ENCODE measurements at places on chromosomes 4 and X. TPM values are rescaled to one million over a fixed set of nuclear protein-coding genes. Genes with fewer than 3 reads are reported as not detected.
A peak's percentile ranks its signal among the peaks of the same experiment; 100 is the strongest.

GRCh38 chr4:74018771-74019170, 19.7 kb downstream of the CXCL3 start:
- DNase-seq: no peak

RADX gene
- 4.3 TPM for total RNA-seq

- DNase-seq: no peak
Observed at GRCh38 chr4:164357957-164358356, 396.0 kb upstream of the SMIM31 start.

NDST4 gene
- total RNA-seq: not detected

DNA sequence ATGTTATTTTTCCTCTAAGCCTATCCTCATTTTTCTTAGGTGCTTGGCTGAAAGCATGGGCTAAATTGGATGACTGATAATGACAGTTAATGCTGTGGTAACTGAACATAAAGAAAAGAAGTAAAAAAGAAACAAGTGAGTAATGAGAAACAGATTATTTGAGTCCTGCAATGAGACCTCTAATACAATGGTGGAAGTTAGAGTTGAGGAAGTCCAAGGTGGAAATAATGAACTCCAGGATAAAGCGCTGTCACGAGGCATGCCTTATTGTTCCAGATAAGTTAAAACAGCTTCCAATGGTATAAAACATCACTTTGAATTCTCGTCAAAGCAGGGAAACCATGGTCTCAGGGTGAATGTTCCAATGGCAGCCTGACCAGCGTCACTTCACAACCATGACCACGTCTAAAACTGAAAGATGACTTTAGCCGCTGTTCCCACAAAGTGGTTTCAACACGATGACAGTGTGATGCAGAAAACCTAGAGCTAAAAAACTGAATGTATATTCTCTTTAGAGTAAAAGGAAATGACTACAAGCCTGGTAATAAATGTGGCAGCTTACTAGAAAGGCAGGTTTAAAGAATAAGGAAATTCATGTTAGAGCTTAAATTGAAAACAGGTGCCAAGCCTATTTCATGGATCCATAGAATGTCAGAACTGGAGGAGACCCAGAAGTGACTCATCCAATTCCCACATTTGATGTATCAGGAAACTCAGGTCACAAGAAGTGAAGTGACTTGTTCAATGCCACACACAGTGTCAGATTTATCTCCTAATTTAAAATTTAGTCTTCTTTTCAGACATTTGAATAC, 202.6 kb upstream of the GYPA start:
- no peak for DNase-seq

GABRG1 gene
- total RNA-seq: not detected

DNA sequence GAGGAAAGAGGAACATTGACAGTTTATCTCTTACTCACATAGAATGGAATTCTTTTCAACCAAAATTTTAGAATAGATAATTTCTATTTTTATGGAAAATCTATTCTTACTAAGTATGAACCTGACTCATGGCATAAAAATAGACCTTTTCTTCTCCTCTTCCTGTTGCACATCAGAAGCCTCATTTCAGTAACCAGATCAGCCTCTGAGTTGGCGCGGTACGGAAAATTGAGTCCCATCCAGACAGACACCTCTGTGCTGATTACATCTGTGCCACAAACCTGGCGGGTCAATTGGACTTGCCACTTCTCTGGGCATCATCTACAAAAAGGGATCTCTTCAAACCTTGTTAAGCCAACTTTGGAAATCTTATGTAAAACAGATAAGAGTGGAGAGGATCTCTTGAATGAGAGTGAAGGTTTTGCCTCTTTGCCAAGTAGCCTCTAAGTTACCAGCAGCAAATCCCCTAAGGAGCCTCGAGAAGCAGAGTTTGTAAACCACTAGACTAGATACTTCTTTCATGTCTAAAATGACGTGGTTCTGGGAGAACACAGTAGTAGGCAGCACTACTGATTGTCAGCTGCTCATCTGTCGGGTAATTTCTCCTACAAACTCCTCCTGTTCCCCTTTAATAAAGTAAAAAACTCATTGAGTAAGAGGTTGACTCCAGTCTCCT, 37.4 kb downstream of the TENM3 start:
- no peak for DNase-seq

SHROOM2 gene
- 14.1 TPM for total RNA-seq

DNA sequence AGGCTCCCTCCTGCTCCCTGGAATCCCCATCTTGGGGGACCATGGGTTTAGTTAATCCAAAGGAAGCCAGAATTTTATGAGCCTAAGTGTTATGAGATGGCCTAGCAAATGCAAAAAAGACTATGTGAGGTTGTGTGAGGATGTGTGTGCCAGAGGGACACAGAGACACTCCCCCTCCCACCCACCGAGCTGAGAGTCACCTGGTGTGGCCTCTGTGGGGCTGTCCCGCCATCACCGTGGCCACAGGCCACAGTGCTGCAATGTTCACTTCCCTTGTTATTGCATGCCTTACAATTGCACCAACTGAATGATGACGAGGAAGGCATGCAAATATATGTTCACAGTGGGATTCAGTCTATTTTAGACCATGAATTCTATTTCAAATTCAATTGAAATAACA, 601 bp upstream of the FGFBP2 start:
- no peak for DNase-seq

- DNase-seq: no peak
Observed at GRCh38 chr4:6201580-6202091, 1.3 kb upstream of the JAKMIP1 start.

GRCh38 chrX:143437439-143437838, 79.8 kb downstream of the SPANXN3 start:
- no peak for DNase-seq

- DNase-seq: no peak
Observed at GRCh38 chrX:6906608-6907007, 240.9 kb upstream of the STS start.

N4BP2 gene
- total RNA-seq: 5.0 TPM

DNA sequence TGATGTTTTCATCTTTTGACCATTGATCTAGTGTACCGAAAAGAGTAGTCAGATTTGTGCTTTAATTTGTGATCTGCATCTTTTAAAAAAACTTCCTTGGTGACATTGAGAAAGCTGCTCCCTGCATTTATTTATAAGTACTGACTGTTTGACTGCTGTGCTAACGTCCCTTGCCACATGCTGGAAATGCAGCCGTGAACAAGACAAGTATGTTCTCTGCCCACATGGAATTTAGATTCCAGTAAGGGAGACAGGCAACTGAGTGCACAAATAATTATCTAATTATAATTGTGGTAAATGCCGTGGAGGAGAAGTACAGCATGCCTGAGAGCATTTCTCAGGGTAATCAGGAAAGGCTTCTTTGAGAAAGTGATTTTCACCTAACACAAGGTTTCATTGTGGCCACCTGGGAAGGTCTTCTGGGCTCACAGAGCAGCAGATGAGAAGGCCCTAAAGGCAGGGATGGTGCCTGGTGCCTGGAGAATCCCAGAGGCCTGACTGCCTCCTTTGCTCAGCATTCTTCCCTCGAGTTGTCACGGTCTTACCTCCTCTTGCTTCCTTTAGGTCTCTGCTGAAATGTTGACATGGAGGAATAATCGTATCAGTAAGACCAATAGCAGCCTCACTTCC, 55.8 kb downstream of the PTTG2 start:
- no peak for DNase-seq

YY2 gene
- total RNA-seq: 4.7 TPM

- no peak for DNase-seq
Observed at GRCh38 chr4:8819019-8819418, 52.6 kb downstream of the HMX1 start.

DNA sequence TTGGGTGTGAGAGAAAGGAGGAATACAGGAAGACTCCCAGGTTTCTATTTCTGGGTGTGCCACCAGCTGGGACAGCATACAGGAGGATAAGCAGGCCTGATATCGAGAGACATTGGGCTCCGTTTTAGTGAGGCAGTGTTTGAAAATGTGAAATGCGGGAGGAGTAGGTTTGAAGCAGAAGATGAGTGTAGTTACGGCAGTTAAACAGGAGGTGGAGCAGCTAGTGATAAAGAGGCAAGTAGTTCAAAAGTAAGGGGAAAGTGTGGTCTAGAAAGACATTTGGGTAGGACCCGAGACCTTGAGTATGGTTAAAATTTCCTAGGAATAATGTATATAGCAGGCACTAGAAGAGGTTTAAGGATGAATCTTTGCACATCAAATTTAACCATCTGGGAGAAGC, 42.4 kb downstream of the DCUN1D4 start:
- DNase-seq: peak; percentile 5

DNA sequence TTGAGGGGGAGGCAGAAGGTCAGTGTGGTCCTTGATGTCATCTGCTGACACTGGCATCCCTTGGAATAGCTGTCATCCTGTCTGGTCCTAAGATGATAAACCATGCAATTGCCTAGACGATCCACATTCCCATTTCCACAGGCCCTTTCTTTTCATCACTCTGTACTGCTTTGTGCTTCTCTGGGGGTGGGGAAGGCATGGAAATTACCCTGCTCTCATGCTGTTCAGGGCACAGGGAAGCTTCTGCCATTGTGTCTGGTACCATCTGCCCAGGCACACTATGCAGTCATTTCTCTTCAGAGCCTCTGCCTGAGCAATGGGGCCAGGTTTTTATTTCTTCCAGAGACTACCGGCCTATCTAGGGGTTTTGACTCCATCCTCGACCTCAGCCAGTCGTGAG, 49.7 kb upstream of the ELOVL6 start:
- DNase-seq: no peak

FRMPD3 gene
- 1.0 TPM for total RNA-seq

DNA sequence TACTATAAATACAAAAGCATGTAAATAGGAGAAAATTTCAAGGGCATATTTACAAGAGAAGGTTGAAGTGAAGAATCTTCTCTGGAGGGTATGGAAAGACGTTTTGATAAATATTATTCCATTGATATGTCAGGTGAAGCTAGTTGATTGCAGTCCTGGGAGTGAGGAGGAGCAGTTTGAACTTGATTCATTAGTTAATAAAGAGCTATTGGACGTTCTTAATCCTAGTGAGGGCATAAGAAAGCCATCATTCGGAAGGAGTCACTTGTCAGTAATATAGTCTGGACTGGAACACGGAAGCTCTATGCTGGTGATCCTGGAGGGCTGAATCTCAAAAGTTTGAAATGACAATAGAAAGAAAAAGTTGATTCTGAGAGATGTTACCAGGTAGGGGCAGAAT, 455.1 kb downstream of the PACRGL start:
- no peak for DNase-seq

DNA sequence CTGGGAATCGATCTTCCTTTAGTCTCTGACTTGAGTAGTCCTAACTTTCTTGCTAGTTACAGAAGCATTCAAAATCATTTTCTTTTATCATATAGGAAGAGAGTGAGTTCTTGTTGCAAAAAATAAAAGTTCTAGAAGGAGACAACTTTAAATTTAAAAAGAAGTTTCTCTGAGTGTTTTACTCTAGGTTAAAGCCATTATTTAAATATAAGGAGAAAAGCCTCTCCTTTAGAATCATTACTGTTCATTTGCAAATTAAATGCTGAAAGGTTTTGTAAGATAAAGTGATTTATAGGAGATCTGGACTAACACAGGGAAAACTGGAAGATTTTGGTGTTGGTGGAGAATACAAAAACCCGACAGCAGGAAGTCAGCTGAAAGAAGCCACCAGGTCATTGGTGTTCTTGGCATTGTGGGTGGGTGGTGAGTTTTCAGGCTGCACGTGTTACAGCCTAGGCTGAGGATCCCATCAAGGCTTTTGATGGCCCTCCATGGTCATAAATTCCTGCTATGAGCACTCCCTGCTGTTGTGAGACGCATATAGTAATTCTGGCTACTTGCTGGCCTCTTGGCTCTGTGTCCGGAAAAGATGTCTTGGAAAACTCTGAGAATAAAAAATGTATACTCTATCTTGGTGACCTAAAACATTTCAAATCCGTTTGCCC, 81.6 kb downstream of the GPAT3 start:
- no peak for DNase-seq

DNA sequence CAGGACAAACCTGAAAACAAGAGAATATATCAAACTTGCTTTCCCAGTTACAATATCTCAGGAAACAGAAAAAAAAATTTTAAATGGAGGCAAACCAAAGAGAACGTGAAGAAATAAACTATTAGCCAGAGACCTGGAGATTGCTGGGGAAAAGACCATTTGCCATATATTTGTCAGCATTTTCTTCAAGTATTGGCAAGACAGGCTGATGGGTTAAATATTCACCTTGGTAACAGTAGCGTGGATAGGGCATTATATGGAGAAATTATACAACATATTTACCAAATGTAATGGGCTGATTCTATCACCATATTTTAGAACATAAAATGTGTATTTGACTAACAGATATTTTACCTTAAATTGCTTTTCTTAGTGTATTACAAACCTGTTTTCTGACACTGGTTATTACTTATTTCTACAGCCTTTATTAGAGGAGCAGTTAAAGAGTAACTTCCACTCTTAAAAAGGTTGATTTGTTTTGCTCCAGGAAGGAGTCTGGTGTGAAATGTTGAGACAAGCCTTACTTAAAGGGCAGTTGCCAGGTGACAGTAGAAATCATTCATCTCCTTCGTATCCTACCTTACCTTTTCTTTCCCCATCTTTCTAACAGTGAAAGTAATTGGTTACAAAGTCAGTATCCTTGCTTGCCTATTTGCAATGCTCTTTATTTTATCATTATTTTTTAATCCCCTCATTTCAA, 575.5 kb downstream of the GBA3 start:
- no peak for DNase-seq

GRCh38 chr4:169618286-169618685, 2.1 kb upstream of the CLCN3 start:
- no peak for DNase-seq

CENPVL1 gene
- total RNA-seq: not detected

DNA sequence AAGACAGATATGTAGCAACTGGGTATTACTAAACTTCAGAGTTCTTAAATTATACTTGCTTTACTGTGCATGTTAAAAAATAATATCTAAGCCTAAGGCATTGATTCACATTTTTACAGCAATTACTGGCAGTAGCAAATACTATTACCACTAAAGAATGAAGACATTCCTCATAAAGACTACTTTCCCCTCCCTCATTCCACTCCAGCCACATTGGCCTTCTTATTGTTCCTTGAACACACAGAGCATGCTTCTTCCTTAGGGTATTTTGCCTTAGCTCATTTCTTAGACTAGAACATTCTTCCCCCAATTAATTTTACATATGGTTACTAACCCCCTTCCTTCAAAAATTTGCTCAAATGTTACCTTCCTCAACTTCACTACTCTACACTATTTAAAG, 717.0 kb downstream of the CCSER1 start:
- DNase-seq: no peak

DNA sequence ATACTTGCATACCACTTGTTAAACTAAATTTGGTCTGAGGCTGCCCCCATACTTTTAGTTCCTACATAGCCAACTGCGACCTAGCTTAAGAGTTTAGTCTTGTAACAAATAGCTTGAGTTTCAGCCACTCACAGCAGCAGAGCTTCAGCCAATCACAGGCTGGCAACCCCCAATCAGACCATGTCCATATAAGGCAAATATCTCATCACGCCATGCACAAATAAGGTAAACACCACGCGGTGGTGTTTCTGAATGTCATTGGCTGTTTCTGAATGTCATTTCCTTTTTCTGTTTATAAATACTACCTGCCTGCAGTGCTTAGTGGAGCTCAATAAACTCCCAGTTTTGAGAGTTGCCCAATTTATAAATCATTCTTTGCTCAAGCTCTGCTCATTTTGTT, 143.1 kb upstream of the MAD2L1 start:
- no peak for DNase-seq

All from Calu3 (cell line).